Cardiac fibroblast (primary cell): ENCODE measurements at places on chromosomes 4 and X.
A peak's percentile ranks its signal among the peaks of the same experiment; 100 is the strongest.

DNA sequence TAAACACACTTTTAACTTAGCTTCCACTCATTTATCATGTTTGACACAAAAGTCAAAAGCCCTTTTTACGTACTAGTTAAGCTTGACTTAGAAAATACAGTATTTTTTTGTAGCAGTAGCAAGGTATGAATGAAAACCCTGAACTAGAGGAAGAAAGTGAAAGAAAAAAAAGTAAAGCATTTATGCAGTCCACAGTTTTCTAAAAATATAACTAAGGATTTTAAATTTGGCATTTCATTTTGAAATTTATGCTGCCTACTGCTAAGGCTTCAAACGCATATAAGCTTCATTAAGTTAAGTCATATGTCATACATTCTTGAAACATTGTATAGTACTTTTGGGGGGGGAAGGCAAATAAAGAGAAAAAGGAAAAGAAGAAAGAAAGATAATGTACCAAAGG is 201.5 kb downstream of the PDGFC start:
- DNase-seq = no peak

DNA sequence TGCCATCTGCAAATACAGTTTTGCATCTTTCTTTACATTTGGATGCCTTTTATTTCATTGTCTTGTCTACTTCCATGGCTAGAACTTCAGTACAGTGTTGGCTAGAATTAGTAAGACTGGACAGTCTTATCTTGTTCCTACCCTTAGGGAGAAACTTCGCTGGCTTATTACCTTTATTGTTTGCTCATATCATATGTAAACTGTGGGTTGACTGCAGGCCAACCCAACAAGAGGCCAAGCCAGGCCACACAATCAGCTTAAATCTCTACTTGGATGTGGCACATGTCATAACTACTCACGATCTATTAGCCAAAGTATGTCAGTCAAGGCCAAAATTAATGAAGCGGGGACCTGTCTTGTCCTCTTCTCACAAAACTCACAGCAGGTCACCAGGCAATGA is 144.1 kb downstream of the THOC2 start:
- no peak for DNase-seq

DNA sequence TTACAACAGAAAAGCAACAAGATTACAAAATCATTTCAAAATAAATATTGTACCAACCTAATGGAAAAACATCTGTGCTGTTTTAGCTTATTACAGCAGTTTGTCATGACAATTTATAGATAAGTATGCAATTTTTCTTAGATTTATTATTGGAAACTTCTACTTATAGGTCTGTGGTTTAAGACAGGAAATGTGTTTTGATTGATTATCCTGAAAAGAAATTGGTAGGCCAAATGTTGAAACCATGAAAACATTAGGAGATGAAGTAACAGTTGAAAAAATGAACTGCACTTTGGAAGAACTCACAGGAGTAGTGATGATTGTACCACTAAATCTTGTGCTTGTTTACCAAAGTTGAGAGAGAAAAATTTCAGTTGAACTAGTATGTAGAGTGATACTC is 162.2 kb upstream of the GIMD1 start:
- no peak for DNase-seq

DNA sequence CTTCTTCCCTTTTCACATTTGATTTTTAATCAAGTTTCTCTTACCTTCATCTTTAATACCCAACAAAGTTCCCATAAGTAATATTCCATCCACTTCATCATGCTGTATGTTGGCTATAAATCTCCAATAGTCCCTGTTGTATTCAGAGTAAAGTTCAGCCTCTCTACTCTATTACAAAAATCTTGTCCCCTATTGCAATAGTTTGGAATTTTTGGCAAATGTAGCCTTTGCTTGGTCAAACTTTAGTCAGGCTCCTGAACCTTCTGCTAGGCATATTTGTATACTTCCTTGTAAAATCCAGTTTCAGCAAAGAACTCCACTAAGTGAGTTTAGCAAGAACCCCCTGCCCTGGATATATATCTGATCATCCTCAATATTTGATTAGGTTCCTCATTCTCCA is 54.0 kb upstream of the PACRGL start:
- no peak for DNase-seq

DNA sequence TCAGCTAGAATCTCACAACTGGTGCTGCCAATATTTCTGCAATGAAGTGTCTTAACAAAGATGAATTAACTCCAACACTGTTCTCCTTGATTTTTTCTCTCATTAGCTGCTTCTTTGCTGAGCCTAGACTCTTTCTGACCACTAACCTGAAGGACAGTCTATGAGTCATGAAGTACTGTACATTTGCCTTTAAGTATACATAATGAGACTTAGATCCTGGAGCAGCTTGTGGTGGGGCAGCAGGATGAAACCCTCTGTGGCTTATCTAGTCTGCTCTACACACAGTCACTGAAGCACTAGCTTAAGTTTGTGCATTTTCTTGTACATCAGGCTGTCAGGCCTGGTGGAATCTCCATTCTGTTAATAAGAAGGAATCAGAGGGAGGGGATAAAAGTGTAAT is 307.4 kb upstream of the SMIM31 start:
- DNase-seq = no peak

DNA sequence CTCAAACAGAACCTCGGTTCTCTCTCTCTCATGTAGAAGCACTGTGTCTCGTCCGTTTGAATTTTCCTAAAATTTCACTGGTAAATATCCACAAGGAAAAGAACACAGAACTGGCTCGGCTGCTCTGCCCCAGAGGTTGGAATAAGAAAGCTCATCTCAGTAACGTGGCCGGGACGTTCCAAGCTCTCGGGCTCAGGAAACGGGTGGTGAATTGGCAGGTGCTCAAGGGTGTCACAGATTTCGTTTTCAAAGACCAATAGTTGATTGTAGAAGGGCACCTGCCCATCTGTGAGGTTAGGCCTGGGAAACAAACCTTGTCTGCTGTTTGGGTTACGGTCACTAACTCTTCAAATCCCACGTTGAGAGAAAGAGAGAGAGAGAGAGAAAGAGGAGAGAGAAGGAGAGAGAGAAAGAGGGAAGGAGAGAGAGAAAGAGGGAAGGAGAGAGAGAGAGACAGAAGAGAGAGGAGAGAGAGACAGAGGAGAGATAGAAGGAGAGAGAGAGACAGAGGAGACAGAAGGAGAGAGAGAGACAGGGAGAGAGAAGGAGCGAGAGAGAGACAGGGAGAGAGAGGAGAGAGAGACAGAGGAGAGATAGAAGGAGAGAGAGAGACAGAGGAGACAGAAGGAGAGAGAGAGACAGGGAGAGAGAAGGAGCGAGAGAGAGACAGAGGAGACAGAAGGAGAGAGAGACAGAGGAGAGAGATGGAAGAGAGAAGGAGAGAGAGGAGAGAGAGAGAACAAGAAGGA is 106.6 kb downstream of the CRLF2 start:
- no peak for DNase-seq

- no peak for DNase-seq
These were observed 747.2 kb downstream of the STPG2 start for GRCh38 chr4:97396097-97396496.

- DNase-seq = no peak
These were observed 25.0 kb upstream of the RAPGEF2 start for GRCh38 chr4:159077702-159078495.

DNA sequence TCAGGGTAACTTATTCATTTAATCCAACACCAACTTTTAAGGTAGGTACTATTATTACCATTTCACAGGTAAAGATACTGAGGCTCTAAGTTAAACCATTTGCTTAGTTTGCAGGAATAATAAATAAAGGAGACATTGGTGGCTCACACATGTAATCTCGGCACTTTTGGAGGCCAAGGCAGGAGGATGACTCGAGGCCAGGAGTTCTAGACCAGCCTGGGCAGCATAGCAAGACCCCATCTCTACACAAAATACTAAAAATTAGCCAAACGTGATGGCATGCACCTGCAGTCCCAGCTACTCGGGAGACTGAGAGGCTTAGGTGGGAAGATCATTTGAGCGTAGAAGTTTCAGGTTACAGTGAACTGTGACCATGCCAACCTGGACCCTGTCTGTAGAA is 37.7 kb downstream of the SULT1E1 start:
- DNase-seq = no peak

- DNase-seq = no peak
These were observed 24.2 kb upstream of the SPON2 start for GRCh38 chr4:1196421-1197183.

- no peak for DNase-seq
These were observed 20.0 kb downstream of the MORF4L2 start for GRCh38 chrX:103666202-103667107.

DNA sequence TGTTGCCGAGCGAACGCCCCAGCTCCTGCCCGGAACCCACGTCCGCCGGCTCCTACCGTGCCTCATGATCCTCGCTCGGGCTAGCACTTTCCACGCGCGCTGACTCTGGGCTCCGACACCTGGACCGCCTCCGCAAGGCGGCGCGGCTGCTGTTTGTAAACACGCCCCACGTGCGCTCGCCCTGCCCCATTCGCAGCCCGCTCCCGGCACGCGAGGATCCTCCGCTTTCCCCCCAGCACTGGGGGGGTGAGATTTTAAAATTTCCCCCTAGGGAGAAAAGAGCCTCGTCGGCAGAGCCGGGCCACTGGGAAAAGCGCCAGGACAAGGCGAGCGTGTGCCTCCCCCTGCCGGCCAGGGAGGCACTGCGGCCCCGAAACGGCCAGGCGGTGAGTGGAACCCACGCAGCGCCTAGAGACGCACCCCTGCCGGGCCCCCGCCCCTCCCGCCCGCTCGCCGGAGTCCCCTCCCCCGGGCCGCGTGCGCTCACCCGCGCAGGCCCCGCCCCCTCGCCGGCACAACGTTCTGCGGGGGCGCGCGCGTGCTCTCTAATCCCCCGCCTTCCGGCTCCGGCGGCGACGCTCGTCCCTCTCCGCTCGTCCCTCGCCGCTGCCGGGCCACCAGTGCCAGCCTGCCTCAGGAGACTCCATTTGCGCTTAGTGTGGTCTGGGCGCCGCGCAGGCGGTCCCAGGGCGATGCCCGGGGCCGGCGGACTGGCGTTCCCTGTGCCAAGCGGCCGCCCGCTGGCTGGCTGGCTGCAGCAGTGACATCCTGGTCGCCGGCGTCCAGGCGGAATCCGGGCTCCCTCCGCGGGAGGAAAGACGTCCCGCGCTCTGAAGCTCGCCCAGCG is at the start of gene TIGD2:
Gene TIGD2, plus strand, starts transcription at position 548 of the 847 bp plus-strand sequence. CDS start 1,442 bp downstream, outside the sequence.
- DNase-seq = peak; percentile 83

DNA sequence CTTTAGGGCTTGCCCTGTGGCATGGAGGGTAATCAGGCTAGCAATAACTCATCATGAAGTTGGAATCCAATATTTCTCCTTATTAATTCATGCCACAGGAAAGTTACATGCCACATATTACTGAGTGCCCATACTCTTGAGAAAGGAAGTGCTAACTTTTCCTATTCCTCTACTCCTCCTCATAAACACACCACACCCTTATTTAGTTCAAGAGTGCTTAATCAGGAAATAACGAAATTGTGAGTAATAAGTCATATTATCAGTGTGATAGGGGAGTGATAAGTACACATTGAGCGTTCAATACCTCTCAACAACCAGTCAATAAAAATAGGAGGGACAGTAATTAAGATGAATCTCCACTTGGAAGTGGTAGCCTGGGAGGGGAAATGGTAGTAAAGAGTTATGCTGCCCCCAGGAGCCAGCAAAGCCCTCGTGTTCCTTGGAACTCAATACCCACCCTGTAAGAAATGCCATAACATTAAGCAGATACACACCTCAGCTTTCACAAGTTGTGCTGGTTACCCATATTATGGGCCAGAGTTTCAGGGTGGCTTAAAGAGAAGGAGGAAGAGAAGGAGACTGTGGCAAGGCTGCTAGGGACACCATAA is 410.0 kb upstream of the NR3C2 start:
- DNase-seq = peak; percentile 2

DNA sequence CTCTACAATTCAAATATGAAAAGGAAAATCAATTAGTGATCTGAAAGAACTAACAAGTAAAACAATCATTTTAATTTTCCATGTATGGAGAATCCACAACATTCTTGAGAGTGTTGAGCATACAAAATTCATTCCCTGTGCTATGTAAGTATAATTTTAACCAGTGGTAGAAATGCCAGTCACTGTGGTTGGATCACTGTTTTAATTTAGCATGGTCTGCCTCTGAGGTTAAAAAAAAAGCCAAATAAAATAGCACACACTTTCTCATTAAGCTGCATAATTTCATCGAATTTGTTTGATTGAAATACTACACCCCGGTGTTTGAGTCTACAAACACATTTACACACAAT is 185.5 kb upstream of the STS start:
- DNase-seq = no peak

DNA sequence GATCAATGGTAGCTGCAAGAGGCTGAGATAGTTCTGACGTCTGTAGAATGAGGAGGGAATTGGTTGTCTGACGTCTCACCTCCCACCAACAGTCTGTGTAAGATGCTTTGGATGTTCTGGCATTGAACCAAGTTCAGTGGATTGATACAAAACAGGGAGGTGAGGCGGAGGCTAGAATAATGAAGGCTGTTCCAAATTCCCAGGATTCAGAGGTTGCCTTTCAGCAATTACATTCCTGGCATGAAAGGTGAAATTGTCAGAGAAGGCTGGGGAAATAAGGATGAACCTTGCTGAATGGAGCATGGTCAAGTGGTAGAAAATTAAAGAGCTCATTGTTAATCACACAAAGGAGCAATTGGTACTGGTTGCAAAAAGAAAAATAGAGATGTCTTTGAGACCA is 241.6 kb downstream of the FBXW7 start:
- no peak for DNase-seq

- DNase-seq = no peak
These were observed 1.2 kb upstream of the FAM3A start for GRCh38 chrX:154517101-154517781.

GRCh38 chr4:166067915-166068314 is 194.9 kb downstream of the TLL1 start:
- DNase-seq = no peak

GRCh38 chrX:55715847-55716246 is 1.7 kb upstream of the RRAGB start:
- no peak for DNase-seq

DNA sequence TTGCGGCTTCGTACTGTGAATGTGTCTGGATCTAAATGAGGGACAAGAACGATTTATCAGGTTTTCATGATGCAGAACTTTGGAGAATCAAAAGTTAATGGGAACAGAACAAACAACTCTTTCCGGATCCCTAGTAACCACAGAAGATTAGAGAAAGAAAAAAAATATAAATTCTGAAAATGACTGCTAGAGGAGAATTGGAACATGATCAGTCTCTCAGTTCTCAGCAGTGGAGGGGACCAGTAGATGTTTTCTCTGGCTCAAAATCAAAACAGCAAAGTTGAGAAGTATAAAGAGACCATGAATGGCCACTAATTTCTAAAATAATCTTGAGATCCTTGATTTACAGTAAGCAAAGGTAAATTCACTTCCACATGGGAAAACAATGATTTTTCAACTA is 38.1 kb upstream of the GK2 start:
- DNase-seq = no peak

DNA sequence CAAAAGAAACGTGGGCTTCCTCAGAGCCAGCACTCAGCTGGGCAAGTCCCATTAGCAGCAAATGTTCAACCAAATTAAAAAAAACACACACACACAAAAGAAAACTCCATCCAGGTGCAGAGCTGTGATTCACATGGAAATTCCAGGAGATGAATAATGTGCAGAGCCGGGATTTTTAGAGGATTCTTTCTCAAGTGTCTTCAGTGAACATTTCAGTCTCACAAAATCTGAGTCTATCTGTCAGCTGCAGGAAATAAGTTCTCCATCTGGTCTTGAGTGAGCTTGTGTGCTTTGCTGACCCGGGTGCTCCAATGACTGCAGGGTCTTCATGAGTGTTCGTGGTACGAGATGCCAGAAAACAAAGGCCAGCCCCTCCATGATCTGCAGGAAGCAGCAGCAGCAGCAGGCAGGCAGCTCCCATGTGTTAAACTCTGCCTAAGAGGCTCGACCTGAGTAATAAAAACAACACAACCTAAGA is 44.3 kb downstream of the RASGEF1B start:
- peak; percentile 42 for DNase-seq
